ENCODE measurements at places on chromosomes 2 and 18.

DNA sequence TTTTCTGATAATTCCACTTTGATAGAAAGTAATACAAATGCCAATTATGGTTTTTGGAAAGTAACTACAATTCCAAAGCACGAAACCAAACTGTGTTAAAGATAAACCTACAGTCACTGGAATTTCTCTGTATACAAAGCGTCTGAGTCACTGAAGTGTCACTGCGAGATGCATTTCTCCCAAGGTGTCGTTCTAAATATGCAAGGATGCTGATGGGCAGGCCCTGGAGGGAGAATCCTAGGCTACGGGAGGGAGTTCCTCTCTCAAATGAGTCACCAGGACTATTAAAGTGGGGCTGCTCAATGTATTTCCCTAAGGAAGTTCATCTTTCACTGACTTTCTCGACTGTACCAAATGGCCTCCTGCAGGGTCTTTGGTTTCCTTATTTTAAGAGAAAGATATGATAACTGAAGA lies 163.8 kb upstream of the STK17B start:
- no peak for DNase-seq

DNA sequence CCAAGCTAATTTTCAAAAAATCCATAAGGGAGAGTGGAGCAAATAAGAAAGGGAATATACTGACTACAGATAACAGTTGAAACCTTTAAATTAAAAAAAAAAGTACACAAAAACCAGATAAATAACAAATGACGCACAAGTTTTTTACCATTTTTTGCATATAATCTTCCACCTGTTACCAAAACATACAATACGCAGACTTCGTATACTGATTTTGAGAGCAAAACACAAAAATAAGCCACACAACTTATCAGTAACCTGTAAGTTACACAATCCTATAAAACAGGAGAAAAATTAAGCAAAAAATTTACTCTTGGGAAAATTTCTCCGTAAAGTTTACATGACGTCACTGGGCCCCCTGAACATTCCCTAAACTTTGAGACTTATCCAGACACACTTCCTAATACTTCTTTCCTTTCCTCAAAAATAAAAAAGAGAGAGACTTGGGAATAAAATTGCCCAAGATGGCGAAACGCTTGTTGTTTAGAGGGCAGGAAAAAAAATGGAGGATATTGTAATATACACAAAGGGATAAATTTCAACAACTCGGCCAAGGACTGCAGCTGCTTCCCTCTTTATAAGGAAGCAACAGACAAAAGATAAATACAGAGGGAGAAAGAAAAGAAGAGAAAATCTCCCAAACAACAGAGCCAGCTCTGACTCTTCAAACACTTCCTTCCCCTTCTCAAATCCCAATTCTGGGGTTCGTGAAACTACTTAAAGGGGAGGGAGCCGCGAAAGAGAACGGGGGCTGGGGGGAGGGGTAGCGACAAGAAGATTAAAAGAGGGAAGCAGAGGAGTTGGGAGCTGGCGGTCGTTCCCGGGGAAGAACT lies 1.6 kb downstream of the BAZ2B start:
- DNase-seq: no peak

- DNase-seq: no peak
These were observed 83.6 kb downstream of the HS1BP3 start for GRCh38 chr2:20567159-20567925.

DNA sequence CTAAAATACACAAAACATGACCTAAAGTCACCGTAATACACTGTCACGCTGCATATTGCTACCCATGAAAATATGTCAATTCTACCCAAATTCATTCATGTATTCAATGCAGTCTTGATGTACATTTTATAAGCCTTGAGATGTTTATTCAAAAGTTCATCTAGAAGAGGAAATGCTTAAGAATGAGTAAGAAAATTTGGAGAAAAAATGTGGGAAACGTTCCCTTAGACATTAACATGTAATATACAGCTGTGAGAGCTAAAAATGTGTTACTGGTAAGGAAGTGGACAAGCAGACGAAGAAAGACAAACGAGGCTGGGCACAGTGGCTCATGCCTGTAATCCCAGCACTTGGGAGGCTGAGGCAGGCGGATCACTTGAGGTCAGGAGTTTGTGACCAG lies 37.3 kb downstream of the THAP4 start:
- no peak for DNase-seq

DNA sequence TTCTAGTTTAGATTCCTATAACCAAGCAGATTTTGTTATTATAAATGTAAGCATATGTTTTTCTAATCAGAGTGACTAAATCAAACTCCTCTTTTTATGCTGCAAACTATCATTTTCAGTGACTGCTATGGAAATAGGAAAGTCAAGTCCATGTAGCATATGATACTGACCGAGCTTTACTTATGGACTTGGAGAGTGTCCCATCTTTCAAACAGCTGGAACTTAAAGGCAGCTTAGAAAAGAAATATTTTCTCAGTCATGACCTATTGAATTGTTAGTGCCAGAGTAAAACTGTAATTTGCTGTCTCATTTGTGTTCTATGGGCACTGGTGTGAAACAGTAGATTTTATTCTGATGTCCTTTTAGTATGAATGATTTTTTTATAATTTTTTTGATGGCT lies 76.7 kb downstream of the PHLPP1 start:
- no peak for DNase-seq

GRCh38 chr18:59951591-59951990 lies 51.8 kb downstream of the PMAIP1 start:
- no peak for DNase-seq

DNA sequence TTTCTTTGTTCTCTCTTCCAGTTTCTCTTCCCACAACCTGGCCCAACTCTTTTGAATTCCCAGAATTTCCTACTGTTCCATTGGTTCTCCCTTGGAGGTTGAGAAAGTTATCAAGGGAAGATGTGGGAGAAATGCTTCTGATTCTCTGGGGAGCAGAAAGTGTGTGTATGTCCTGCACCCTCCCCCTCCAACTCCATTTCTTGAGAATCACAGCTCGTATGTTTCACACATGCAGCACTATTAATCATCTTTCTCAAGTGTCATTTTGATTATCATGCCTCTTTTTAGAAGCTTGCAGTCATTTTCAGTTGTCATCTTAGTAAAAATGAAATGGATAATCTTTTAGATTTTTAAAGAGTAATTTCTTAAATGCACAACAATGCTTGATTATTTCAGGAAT lies 296.8 kb upstream of the SLC39A10 start:
- DNase-seq: no peak

GRCh38 chr2:156652691-156653090 lies 216.5 kb downstream of the GPD2 start:
- DNase-seq: no peak

DNA sequence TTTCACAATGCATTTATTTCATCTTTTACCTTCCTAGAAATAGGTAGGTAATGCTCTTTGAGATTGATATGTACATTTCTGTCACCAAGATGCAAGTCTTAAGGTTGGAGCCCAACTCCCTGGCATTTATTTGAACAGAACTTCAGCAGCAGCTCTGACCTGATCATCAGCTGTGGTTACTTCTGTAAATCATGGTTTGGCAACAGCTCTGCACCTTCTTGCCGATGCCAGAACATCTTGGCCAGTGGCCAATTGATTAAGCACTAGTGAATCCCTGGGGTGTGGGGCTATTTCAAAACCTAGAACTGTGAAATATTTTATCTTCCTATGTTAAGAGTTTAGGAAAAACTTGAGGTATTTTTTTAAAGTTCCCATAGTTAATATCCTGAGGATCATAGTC lies 124.8 kb upstream of the NYAP2 start:
- no peak for DNase-seq

- DNase-seq: no peak
These were observed 60.9 kb downstream of the KCTD1 start for GRCh38 chr18:26487437-26487836.

DNA sequence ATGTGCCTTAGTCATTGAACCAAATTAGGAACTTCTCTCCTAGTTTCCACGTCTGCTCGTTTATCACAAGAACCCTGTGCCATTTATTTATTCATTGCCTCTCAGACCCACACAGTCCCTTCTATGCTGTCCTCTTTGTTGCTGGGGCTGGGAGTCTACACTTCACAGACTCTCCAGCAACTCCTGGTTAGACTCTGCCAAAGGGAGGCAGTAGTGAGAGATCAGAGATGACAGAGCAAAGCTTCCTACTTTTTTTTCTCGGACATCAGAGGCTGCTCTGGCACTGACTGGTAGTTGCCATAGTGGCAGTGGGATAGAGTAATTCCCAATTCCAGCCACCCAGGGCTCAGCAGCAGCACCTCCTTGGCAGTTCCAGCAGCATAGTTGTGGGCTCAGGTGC lies 277.5 kb downstream of the BCL11A start:
- DNase-seq: no peak

DNA sequence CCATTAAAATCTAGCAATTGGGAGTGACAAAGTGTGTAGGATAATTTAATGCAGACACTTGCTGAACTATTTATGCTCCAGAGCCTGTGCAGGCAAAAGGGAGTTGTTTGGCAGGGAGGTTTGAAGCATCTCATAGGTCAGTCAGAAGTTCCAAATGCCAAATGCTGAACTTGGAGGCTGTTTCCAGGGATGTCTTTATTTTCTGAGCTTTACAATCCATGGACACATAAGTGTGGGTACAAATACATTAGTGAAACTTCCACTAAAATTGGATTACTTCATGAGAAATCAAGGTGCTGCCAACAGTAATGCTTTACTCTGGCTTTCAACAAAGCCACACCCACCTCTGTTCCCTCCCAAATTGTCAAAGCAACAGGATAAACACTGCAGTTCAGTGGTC lies 422.1 kb upstream of the SETBP1 start:
- no peak for DNase-seq

DNA sequence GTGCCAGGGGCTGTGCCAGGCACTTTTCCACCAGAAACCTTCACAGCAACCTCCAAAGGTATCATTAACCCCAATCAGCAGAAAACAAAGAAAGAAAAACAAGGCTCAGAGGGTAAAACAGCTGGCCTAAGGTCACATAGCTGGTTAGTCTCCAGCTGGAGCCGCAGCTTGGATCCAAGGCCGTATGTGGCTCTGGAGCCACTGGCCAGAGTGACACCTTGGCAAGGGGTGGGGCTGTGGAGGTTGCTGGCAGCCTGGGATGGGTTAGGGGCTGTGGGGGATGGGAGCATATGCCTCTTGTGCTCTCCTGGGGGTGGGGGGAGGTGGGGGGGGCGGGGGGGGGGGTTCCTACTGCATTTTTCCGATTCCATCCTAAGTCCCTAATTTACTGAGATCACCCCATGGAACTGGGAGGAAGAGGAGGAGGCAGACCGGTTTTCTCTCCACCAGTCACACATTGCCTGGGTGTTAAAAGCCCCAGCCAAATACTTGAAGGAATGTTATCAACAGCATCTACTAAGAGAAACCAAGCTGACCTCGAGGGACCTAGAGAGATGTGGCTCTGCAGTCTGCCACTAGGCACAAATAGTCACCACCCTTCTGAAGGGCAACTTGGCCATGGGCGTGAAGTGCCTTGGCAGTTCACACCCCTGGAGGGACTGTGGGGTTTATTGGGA lies 8.0 kb downstream of the HAAO start:
- DNase-seq: no peak

- DNase-seq: no peak
These were observed 28.8 kb upstream of the DDX18 start for GRCh38 chr2:117785740-117786139.

GRCh38 chr2:144099780-144100377 lies 420.0 kb downstream of the ZEB2 start:
- DNase-seq: no peak

DNA sequence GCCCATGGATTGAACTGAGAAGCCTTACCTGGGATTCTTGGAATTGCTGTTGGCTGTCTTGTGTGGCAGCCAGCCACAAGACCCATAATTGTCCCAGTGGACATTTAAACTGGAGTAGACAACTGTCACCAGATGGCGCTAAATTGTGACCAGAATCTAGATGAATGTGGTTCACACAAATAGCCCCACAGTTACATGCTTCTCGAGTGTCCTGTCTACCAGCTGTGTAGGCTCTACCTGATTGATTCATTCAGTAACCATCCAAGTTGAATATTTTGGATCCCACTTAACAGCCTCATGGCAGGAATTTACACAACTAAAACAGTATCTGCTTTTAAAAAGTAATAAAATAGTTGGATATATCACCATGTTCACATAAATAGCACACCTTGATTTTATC lies 73.2 kb downstream of the MAP4K4 start:
- no peak for DNase-seq

DNA sequence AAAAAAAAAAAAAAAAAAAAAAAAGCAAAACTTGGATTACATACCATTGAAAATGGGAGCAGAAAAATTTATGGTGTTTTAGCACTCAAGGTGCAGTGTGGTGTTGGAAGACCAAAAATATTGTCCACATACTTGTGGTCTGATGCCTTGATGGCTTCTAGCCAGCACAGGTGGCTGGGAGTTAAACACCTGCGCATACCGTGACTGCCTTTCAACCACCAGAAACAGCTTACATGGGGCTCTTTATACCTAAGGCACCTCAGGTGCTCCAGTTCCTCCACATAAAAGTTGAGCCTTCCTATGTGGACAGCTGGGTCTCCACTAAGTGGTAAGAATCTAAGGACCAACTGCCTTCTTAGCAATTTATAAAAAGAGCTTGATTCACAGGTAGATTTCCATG lies 802.6 kb upstream of the CELF4 start:
- DNase-seq: no peak

DNA sequence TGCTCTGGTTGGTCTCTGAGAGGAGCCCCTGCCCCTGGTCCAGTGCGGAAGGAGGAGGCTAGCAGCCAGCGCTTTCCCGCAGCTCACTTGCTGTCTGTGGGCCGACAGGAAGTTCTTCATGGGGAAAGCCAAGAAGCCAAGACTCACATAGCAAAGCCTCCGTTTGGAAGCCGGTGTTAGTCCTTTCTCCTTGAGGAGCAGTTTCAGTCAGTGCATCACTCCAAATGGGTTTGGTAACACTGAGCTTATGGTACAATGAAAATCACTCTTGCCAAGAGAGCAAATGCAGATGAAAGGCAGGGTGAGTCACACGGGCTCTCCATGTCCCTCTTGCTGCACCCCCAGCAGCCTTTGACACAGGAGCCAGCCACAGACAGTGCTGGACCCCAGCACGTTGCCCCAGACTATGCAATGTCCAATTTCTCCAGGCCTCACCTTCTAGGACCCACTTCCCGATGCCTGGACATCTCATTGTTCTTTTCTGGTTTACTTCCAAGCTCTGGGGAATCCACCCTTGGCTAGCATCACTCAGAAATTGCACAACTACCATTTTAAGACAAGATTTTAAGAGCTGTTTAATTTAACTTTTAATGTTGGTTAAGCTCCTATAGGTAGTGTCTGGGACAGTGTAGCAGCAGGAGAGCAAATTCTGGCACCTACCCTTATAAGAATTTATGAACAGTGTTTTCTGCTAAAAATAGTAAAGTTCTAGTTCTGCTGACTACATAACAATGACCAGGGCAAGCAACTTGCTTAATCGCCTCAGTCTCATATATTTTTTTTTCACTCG lies 174.9 kb downstream of the ASB1 start:
- DNase-seq: no peak

- DNase-seq: no peak
These were observed 5.0 kb downstream of the ZNF516 start for GRCh38 chr18:76490033-76490432.

DNA sequence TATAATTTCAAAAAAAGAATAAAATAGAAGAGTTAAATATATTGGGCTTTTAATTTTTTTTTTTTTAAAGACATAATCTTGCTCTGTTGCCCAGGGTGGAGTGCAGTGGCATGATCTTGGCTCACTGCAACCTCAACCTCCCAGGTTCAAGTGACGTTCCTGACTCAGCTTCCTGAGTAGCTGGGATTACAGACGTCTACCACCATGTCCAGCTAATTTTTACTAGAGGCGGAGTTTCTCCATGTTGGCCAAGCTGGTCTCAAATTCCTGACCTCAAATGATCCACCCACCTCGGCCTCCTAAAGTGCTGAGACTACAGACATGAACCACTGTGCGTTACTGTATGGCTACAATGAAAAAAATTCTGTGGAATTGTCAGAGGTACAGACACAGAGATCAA lies 98.1 kb upstream of the RGPD4 start:
- no peak for DNase-seq
